ENCODE measurements at places on chromosomes 16 and 17.

- DNase-seq = no peak
Measured at GRCh38 chr17:77892469-77893143, 65.9 kb upstream of the TNRC6C start.

DNA sequence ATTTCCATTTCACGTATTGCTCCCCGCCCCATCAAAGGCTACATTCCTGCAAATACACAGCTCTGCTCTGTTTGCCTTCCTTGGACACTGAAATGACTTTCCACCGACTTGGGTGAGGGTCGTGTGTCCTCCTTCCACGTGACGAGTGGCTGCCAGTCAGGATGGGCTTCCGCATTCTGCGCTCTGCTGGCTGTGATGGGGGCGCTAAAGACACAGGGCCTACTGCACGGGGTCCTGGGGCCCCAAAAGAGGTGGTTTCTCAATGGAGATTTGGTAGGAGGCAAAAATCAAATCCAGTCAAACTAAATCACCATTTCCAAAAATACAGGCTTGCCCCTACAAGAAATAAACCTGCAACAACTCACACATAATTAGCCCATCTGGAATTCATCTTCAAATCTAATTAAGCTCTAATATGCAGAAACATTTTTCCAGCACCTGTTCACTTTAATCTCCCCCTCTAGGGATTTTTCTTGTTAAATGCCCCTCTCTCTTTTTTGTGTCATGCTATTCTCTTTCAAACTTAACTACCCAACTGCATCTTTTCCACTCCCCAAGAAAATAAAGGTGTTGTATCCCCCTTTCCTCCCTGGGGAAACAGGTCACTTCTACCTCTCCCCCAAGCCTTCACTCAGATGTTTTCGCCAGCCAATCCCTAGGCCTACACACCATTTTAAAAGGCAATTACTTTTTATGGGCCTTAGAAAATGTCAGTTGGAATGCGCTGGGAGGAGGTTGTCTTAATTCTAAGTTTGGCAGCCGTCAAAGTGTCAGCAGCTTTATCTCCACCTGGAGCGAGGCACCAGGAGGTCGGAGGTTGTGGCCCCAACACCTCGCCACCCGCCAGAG lies 21.9 kb upstream of the FAAP100 start:
- DNase-seq = no peak

- no peak for DNase-seq
Measured at GRCh38 chr17:29769225-29769624, 146.5 kb upstream of the CORO6 start.

DNA sequence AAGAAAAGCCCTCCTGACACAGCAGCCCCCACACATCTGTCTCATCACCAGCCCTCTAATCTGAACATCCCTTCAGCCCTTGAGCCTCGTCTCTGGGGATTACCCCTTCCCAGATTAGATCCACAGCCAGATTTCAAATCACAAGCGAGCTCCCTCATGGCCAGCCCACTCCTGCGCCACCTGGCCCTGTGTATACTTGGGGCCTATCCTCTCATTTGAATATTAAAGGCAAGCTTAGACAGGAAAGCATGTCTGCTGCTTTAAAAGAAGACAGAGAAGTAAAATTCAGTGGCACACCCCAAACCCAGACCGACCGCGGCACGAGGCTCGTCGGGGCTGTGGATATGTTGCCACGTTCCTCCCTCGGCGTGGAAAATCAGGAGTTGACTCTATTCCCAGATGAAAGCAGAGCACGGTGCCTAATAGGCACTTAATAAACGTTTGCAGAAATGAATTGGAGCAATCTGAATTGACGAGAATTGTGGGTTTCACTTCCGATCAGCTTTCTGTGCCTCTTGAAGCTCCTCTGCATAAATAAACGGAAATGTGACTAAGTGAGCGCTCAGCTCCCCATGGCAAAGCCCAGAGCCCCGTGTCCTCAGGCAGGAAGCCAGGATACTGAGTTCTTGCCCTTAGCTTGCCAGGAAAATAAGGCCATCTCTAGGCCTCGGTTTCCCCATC lies 108.0 kb downstream of the CCDC182 start:
- DNase-seq = no peak

GRCh38 chr16:77327717-77328116 lies 107.1 kb downstream of the ADAMTS18 start:
- DNase-seq = no peak

GRCh38 chr17:69714669-69715068 lies 300.2 kb downstream of the MAP2K6 start:
- no peak for DNase-seq

DNA sequence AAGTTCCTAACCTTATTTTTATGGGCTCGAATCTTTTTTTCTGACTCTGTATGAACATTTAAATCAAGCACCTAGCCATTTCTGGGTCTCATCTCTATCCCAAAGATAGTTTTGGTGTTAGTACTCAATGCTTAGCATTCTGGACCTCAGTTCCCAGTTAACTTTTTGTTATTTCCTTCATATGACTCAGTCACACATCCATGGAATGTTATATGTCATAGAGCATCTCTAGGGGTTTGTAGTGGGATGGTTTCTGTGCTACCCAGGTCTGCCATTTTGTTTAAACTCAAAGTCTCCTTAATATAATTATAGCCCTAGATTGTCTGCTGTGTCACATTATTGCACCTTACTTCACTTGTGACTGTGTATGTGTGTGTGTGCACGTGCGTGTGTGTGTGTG lies 90.1 kb downstream of the EFCAB13 start:
- DNase-seq = peak; percentile 3

DNA sequence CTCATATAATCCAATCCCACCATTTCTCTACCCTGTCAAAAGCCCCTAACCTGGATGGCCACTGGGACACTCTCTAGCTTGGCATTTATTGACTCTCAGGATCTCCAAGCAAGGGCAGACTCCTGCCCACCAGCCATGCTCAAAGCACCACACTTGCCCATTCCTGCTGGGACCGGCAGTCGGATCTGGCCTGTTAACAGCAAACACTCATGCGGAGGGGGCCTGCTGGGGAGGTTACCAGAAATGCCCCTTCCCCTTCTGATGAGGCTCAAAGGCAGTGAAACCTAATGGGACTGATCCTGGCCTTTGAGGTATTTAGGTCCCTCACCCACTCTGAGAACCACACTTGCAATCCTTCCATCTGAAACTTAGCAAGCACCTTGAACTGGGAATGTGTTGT lies 6.5 kb upstream of the CCL1 start:
- DNase-seq = no peak

DNA sequence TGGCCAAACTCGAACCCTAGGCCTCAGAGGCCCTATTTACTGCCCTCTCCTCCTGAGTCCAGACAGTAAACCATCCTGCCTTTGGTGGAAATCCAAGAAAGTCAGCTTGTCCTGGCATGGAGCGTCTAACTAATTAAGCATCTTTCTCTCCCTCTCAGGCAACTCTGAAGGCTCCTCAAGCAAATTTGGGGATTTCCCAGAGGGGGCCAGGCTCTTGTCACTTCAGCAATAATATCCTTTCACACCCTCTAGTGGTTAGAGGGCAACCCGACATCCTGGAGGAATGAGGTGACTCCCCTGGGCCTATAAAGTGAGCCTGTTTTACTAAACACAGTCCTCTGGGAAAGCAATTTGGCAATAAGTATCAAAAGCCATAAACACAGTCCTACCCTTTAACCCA lies 60.4 kb downstream of the NOG start:
- peak; percentile 74 for DNase-seq

DNA sequence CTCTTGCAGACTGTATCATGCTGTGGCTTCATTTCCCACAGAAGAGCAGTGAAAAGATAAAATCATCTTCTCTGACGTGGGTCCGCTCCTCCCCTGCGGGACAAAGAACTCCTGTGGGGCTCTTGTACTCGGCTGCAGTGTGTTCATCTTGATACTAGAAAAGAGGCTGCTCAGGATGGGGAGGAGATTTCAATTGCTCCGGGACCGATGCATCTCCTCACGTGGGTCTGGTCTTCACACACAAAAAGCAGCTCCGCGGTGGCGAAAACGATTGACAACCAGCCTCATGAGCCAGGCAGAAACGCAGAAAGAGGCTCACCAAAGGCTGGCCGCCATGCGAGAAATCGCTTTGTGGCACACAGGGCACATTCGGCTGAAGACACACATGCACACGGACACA lies 14.4 kb upstream of the KCNJ18 start:
- no peak for DNase-seq

DNA sequence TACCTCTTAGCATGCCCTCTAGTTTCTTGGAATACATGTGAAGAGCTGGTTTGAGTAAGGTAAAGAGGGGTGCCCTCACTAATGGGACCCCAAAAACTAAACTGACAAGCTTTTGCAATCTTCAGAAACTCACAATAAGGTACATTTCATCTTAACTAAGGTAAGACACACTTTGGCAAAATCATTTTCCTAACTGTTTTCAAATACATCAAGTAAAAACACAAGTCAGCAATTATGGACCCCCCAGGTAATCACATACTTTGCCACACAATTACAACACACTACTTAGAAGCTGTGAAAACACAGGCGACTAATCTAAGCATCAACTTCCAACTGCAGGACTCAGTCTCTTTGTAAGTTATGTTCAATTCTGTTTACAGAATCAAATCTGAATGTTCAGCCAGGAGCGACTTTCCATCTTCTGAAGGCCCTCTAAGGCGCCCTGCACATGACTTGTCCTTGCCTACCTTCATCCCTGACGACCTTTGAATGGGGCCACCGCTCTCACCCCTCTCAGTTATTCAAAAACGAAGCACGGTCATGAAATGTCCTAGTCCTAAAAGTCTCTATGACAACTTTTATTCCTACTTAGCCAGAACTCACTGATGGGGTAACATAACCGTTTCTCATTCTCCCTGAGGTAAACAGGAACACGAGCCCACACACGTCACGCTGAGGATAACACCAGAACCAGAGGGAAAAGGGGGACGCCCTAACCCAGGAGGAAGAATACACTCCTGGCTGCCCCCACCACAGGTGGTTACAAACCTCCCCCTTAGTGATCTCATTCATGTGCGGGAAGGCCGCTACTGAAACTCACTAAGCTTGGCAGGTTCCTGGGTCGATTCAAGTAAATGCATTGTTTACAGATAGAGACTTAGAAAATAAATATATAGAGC lies 5.5 kb downstream of the CREBBP start:
- no peak for DNase-seq

GRCh38 chr17:65670667-65671371 lies 109.4 kb upstream of the AXIN2 start:
- no peak for DNase-seq

DNA sequence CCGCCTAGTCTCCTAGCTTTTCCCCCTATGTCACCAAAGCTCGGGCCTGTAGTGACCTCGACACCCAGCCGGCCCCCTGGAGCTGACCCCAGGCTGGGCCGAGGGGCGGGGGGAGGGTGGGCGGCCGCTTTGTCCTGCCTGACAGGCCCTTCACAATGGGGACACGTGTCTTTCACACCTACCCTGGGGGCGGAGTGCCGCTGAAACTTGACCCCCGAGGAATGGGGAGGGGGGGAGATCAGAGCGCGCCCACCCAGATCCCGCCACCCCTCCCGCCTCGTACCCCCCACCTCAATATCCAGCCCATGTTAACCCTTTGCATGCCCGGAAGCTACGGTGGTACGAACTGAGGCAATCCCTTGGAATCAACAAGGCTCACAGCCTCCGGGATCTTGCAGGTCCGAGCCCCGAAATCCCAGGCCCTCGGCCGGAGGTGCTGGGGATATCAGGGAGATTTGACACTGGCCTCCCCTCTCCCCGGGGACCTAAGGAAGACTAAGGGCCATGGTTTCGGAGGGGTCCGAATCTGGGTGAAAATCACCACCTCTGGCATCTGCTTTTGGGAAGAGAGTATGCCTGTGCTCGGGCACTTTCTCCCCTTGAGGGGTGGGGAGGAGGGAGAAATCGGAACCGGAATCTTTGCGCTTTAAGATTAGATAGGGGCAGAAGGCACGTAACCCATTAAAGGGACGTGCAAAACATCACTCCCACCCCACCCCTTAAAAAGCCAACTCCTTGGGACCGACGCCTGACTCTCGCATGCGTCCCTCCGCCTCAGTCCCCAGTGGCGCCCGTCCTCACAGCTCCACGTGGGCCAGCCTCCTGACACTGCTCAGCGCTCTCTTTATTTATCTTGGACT lies 2.6 kb downstream of the NOG start:
- peak; percentile 48 for DNase-seq

GRCh38 chr16:50038756-50039529 lies 13.9 kb downstream of the CNEP1R1 start:
- DNase-seq = no peak

GRCh38 chr16:86619239-86619794 lies 41.0 kb downstream of the FOXL1 start:
- no peak for DNase-seq

GRCh38 chr16:68105611-68106010 lies 20.4 kb downstream of the NFATC3 start:
- no peak for DNase-seq

DNA sequence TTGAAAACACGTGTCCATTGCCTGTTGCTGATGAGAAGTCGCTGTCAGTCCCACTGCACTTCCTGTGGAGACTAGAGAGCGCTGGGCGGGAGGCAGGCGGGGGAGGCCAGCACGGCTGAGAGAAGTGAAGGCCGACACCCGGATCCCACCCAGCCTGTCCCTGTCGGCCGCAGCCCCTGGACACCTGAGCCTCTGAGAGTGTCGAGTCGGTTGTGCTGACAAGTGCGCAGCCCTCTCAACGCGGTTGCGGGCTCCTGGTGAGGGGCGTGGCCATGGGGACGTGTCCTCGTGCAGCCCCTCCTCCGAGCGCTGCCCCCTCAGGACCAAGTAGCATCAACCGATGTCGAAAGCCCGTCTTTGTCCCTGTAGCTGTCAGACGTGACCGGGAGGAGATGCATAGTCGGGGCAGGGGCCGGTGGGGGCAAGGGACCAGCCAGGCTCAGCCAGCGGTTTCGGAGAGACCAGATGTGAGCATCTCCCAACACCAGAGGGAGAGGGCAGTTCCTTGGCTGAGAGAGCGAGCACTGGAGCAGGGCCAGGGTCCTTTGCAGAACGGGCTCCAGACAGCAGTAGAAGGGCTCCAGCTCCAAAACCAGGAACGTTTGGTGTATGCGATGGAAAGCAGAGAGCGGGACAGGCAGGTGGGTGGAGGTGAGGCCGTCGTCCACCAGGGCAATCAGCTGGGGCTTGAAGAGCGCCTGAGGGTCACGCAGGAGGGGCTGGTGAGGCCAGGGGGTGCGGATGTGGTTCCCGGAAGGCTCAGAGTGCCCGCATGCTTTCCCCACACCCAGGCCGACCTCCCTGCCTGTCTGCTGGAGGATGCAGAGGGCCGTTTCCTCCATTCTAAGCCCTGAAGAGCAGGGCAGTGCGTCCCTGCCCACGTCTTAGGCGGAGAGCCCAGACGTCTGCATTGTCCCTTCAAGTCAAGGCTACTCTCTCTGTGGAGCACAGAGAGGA lies 43.3 kb upstream of the CHMP6 start:
- no peak for DNase-seq

GRCh38 chr16:21566891-21567414 lies 32.4 kb upstream of the METTL9 start:
- DNase-seq = no peak

- peak; percentile 27 for DNase-seq
Measured at GRCh38 chr16:83305092-83305491, 502.7 kb upstream of the HSBP1 start.

- DNase-seq = peak; percentile 80
Measured at GRCh38 chr16:27769561-27770255, 219.8 kb downstream of the KATNIP start.
